ENCODE measurements at places on chromosomes 1 and 21.

- DNase-seq = no peak
These were observed 193.9 kb downstream of the DHRS3 start for GRCh38 chr1:12424087-12424529.

GRCh38 chr1:201769966-201770365 lies 59.0 kb upstream of the IPO9 start:
- no peak for DNase-seq

DNA sequence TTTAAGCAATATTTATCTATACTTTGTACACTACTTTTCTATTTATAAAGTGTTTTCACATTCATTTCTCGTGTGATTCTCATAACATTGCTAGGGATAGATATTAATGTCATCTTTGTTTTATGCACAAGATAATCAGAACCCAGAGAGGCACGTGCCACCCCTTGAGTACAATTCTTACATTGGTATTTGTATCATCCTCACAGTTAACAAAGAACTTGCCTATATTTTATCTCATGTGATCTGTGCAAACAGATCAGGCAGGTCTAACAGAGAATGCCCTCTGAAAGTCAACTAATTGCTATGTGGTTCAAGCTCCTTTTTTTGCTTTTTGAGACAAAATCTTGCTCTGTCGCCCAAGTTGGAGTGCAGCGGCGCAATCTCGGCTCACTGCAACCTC lies 604.5 kb downstream of the LMO4 start:
- no peak for DNase-seq

GRCh38 chr1:35777109-35777508 lies 7.3 kb upstream of the CLSPN start:
- DNase-seq = no peak

- peak; percentile 2 for DNase-seq
These were observed 221.1 kb downstream of the NPHP4 start for GRCh38 chr1:5770981-5771765.

DNA sequence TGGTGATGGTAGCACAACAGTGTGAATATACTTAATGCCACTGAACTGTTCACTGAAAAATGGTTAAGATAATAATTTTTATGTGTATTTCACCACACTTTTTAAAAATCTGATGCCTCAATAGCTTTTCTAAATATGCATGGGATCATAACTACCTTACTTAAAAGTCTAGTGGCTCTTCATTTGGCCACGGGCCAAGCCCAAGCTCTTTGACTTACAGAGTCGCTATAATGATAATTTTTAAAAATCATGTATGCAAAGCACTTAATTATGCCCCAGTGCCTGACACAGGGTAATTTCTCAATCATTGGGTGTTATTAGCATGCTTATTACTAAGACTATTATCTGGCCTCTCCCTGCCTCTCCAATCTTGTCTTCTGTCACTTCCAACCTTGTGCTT lies 7.6 kb upstream of the CNN3 start:
- DNase-seq = no peak

- no peak for DNase-seq
These were observed 84.2 kb downstream of the LBR start for GRCh38 chr1:225343618-225344017.
